ENCODE measurements at places on chromosomes 16 and 17.

- H3K36me3 ChIP-seq, result no peaks in the 10 kb centered on the region
- no peak overlapping the region for H3K4me3 ChIP-seq
- DNase-seq, result peak; percentile 68
Observed at GRCh38 chr16:67504031-67505021, 21.0 kb upstream of the AGRP start.

- no peaks in the 10 kb centered on the region for H3K4me1 ChIP-seq
- no peak for DNase-seq
- H3K4me3 ChIP-seq, result no peak overlapping the region
- no peaks in the 10 kb centered on the region for H3K36me3 ChIP-seq
- no peak overlapping the region for H3K27ac ChIP-seq
Observed at GRCh38 chr16:20833086-20833485, 26.8 kb downstream of the REXO5 start.

DNA sequence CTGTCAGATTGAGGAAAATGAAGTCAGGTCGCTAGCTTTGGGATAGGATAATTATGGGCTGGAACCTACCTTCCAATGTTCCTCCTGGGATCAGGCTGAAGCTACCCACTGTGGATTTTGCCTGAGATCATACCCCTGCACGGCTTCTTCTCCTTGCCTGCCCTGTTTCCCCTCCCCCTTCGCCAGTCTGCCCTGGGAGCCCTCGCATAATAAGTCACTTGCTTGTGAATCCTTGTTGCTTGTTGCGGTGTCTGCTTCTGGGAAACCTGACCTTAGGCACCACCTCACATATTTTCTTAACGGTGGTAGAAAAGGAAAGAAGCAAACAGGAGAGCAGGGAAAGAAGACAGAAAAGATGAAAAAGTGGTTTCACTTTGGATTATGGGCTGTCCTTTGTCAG, 13.3 kb upstream of the PMP22 start:
- DNase-seq, result no peak
- H3K4me3 ChIP-seq, result no peak overlapping the region
- no peaks in the 10 kb centered on the region for H3K4me1 ChIP-seq
- H3K27me3 ChIP-seq, result no peaks in the 10 kb centered on the region
- no peak overlapping the region for H3K27ac ChIP-seq

DNA sequence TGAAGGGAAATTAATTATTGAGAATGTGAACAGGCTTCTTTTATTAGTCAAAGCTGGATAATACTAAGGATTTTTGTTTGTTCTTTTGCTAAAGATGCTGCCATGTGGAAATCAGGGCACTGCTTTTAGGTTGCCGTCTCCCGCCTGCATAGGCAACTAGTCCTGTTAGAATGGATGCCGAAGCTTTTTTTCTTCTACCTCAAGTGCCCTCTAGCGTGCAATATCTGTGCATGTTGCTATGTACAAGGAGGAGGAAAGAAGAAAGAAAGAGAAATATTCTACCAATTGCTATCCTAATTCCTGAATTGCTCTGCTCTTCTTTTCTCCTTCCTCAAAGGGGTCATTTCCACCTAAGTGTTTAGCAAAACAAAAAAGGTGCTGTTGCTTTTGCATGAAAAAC, 5.2 kb upstream of the CDH8 start:
- DNase-seq, result no peak
- no peak overlapping the region for H3K27ac ChIP-seq
- H3K27me3 ChIP-seq, result peaks cover 11% of the 10 kb centered on the region
- H3K36me3 ChIP-seq, result no peaks in the 10 kb centered on the region
- no peaks in the 10 kb centered on the region for H3K4me1 ChIP-seq
- no peak overlapping the region for H3K4me3 ChIP-seq

GRCh38 chr16:68920349-68920748, 77.0 kb downstream of the TANGO6 start:
- no peaks in the 10 kb centered on the region for H3K27me3 ChIP-seq
- no peak for DNase-seq
- H3K4me1 ChIP-seq, result peaks cover 24% of the 10 kb centered on the region
- no peaks in the 10 kb centered on the region for H3K36me3 ChIP-seq
- no peak overlapping the region for H3K4me3 ChIP-seq
- no peak overlapping the region for H3K27ac ChIP-seq

- peak overlapping the region; percentile 82 for H3K27ac ChIP-seq
- H3K4me3 ChIP-seq, result no peak overlapping the region
- H3K27me3 ChIP-seq, result no peaks in the 10 kb centered on the region
- peaks cover 44% of the 10 kb centered on the region for H3K4me1 ChIP-seq
Observed at GRCh38 chr17:29138184-29138955, 41.8 kb downstream of the MYO18A start.

- H3K27me3 ChIP-seq, result no peaks in the 10 kb centered on the region
- no peaks in the 10 kb centered on the region for H3K4me1 ChIP-seq
- H3K4me3 ChIP-seq, result no peak overlapping the region
Observed at GRCh38 chr16:72818236-72818845, 229.6 kb downstream of the ZFHX3 start.

DNA sequence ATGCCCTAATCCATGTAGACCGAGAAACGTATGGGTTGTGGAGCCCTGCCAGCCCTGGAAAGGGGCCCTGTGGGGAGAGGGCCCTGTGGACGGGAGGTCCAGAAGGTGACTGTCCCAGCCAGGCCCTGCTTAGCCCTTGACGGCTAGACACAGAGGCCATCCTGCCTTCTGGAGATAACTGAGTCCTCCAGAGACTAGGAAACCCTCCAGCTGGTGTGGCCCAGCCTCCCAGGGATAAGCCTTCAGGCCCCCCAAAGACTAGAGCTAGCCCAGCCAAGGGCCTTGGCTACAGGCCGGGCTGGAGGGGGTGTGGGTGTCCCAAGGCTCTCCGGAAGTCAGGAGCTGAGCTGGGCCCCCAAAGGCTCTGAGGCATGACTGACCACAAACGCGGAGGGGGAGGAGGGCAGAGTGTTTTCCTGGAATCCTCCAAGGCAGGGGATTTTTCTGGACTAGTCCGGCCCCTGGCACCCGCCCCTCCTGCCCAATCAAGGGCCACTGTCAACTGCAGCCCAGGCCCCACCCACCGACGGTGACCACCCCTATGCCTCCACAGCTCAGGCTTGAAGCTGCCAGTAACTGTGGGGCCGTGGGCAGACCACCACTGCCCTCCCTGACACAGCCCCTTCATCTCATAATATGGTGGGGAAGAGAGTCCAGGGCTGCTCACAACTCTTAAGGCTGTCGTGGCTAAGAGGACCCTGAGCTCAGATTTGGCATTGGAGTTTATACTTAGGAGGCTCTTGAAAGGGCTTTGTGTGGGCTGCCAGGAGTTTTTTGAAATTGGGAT, 885 bp upstream of the VASN start:
- no peaks in the 10 kb centered on the region for H3K27me3 ChIP-seq
- peak; percentile 57 for DNase-seq
- H3K4me1 ChIP-seq, result peaks cover 45% of the 10 kb centered on the region
- no peak overlapping the region for H3K4me3 ChIP-seq
- H3K36me3 ChIP-seq, result no peaks in the 10 kb centered on the region

DNA sequence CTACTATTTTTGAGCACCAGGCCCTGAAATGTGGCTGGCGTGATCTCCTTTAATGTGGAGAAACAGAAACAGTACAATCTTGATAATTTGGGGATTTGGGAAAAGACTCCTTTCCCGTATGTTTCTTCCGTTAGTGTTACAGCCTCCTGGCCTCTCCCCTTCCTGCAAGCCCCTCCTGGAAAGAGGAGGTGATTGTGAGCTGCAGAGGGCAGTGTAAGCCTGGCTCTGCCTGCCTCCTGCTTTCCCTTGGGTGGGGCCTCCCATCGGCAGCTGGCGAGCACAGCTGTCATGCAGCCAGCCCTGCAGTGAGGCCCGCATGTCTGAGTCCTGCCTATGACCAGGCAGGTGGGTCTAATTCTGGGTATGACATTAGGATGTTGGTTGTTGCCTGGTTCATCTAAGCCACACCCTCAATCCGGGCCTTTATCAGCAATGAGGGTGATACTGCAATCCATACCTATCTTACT, 48.7 kb upstream of the WSB1 start:
- no peaks in the 10 kb centered on the region for H3K27me3 ChIP-seq
- no peak overlapping the region for H3K4me3 ChIP-seq
- peak; percentile 85 for DNase-seq
- peak overlapping the region; percentile 82 for H3K27ac ChIP-seq
- no peaks in the 10 kb centered on the region for H3K36me3 ChIP-seq

- no peaks in the 10 kb centered on the region for H3K27me3 ChIP-seq
- no peaks in the 10 kb centered on the region for H3K4me1 ChIP-seq
- DNase-seq, result no peak
- H3K36me3 ChIP-seq, result no peaks in the 10 kb centered on the region
- no peak overlapping the region for H3K27ac ChIP-seq
Observed at GRCh38 chr17:67594115-67594880, 123.4 kb upstream of the NOL11 start.

GRCh38 chr16:62036101-62036801, at the start of gene CDH8:
CDH8 (minus strand) TSS chr16:62036438; CDS start chr16:62021403, 15,035 bp downstream.
- no peak within 1 kb of the TSS for H3K27ac ChIP-seq
- no peaks in the 10 kb centered on the region for H3K4me1 ChIP-seq
- DNase-seq, result no peak
- H3K4me3 ChIP-seq, result no peak within 1 kb of the TSS
- H3K36me3 ChIP-seq, result no peaks in the 10 kb centered on the region
- H3K27me3 ChIP-seq, result peaks cover 33% of the 10 kb centered on the region

GRCh38 chr16:55543472-55543871, 23.0 kb upstream of the CAPNS2 start:
- H3K4me1 ChIP-seq, result no peaks in the 10 kb centered on the region

DNA sequence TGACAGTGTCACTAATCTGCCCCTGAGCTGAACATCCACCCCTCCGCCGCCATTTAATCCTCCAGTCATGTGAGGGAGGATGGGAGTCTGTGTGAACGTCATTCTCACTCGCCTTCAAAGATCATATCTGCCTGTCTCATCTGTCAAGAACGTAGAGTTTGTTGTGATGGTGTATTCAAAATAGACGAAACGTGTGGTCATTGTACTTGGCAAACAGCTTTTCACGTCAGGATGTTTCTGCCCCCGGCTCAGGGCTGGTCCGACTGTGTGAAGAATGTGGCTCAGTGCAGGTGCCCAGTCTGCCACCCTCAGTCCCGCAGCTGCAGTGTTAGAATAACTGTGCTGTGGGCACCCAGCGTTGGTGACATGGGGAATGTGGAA, 148.0 kb downstream of the KCNJ12 start:
- H3K36me3 ChIP-seq, result no peaks in the 10 kb centered on the region
- no peak overlapping the region for H3K4me3 ChIP-seq
- no peaks in the 10 kb centered on the region for H3K4me1 ChIP-seq
- DNase-seq, result no peak
- no peak overlapping the region for H3K27ac ChIP-seq
- H3K27me3 ChIP-seq, result no peaks in the 10 kb centered on the region

DNA sequence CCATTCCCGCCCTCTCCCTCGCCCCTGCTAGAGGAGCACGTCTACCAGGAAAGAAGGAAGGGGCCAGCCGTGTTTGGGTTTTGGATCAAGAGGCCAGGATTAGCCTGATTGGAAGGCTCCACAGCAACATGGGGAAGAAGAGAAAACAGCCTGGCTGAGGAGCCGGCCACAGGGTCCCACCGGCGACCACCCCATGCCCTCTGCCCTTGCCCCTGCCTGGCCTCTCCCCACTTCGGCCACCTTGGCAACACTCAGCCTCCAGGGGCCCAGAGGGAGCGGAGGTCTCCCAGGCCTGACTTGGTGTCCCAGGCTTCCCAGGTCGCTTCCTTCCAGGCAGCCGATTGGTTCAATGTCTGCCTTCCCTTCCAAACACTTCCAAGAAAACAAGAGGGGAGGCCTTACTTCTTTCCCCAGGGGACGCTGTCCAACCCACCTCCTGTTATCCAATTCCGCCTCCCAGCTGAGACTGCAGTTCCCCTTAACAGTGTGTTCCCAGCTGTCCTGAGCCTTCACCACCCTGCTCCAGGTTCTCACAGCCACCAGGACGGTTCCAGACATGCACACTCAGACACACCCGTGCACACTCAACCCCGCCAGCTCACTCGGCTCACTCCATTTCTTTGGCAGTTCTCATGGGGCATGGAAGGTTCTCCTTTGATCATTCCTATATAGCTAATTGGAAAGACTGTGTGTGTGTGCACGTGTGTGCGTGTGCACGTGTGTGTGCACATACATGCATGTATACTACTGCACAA, 65.4 kb downstream of the RBFOX3 start:
- H3K27me3 ChIP-seq, result peaks cover 13% of the 10 kb centered on the region
- H3K4me3 ChIP-seq, result no peak overlapping the region
- DNase-seq, result no peak
- no peaks in the 10 kb centered on the region for H3K4me1 ChIP-seq
- no peaks in the 10 kb centered on the region for H3K36me3 ChIP-seq

DNA sequence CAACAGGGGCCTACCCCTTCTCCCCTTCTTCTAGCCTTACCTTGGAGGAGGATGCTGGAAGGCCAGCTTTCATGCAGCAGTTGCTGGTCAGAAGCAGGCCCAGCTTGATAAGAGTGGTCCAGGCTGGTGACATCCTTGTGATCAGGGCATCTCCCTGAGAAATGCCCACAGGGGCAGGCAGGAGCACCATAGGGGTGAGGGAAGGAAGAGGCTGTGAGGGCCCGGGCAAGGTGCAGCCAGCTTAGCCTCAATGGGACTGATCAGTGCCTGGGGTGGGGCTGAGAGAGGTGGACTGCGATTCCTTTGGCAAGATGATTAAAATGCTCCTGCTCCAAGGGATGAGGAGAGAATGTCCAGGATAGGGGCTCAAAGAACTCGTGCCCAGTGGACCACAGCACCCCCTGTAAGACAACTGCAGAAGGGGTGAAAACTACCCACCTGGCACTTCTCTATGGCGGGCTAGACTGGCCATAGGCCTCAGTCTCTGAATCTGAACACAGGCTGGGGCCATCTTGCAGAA, 9.5 kb upstream of the GALK1 start:
- peak; percentile 23 for DNase-seq
- H3K4me3 ChIP-seq, result no peak overlapping the region
- peaks cover 10% of the 10 kb centered on the region for H3K36me3 ChIP-seq
- no peaks in the 10 kb centered on the region for H3K27me3 ChIP-seq

- H3K4me1 ChIP-seq, result peaks cover 6% of the 10 kb centered on the region
- DNase-seq, result no peak
- peak overlapping the region; percentile 68 for H3K27ac ChIP-seq
- H3K36me3 ChIP-seq, result no peaks in the 10 kb centered on the region
Observed at GRCh38 chr16:88303890-88304819, 78.6 kb upstream of the ZNF469 start.

DNA sequence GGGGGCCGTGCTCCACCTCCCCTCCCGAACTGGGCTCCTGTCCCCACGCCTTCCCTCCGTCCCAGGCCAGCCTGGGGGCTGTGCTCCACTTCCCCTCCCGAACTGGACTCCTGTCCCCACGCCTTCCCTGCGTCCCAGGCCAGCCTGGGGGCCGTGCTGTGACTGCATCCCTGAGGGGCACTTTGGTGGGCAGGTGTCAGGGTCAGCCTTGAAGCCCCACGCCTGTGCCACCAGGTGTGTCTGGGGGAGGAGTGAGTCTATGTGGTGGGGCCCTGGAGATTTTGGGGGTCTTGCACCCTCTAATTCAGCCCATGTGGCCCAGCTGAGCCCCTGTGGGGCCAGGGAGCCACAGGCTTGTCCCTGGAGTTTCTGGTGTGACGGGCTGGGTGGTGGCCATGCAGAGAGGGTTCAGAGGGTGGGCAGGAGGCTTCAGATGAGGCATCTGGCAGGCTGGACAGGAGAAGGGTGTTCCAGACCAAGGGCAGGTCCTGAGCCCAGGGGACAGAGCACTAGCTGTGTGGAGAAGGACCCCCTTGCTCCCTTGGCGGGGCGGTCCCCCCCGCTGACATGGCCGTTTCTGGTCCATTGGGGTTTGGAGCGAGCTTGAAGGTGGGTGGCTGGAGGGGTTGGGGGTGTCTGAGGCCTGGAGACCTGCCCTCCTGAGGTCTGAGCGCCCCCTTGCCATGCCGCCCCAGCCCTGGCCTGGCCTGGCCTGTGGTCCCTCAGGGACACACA, 8.2 kb downstream of the NHERF2 start:
- no peak for DNase-seq
- H3K4me1 ChIP-seq, result peaks cover 59% of the 10 kb centered on the region
- no peaks in the 10 kb centered on the region for H3K36me3 ChIP-seq
- no peaks in the 10 kb centered on the region for H3K27me3 ChIP-seq

- peaks cover 22% of the 10 kb centered on the region for H3K4me1 ChIP-seq
- H3K27me3 ChIP-seq, result no peaks in the 10 kb centered on the region
- peak overlapping the region; percentile 54 for H3K27ac ChIP-seq
- H3K4me3 ChIP-seq, result no peak overlapping the region
- DNase-seq, result peak; percentile 60
Observed at GRCh38 chr17:61248399-61248798, 151.2 kb upstream of the TBX2 start.

Measured in transverse colon (tissue), 4 donors.